ENCODE measurements at places on chromosomes 7 and 10. TPM values are rescaled to one million over a fixed set of nuclear protein-coding genes. Genes with fewer than 3 reads are reported as not detected.

Gene TMEM213
- not detected for total RNA-seq

Gene FZD1
- 0.97 TPM for total RNA-seq

Gene MKX
- not detected for total RNA-seq

Gene ZPBP
- total RNA-seq = not detected

Gene WEE2
- not detected for total RNA-seq

Gene PVRIG
- not detected for total RNA-seq

Gene GPRIN2
- not detected for total RNA-seq

Gene ZYX
- total RNA-seq = 29.9 TPM

Gene TAS2R5
- 0.32 TPM for total RNA-seq
